Mammary epithelial cell (primary cell): ENCODE measurements at places on chromosomes 12 and 14. TPM values are rescaled to one million over a fixed set of nuclear protein-coding genes. Genes with fewer than 3 reads are reported as not detected.

The SIX4 gene
- total RNA-seq, result 10.7 TPM

The NELL2 gene
- not detected in 2 replicates for total RNA-seq

The FLRT2 gene
- total RNA-seq, result 92.3 and 172 TPM in 2 replicates

The TAS2R14 gene
- 1.4 and 1.7 TPM in 2 replicates for total RNA-seq

The HNF1A gene
- total RNA-seq, result not detected

The SERPINA9 gene
- 0.19 and 0.21 TPM in 2 replicates for total RNA-seq

The FBRSL1 gene
- total RNA-seq, result 56.4 and 58.6 TPM in 2 replicates

The PMEL gene
- 0.67 TPM for total RNA-seq

The PLD4 gene
- total RNA-seq, result 0.09 and 0.13 TPM in 2 replicates

The RGS6 gene
- total RNA-seq, result not detected in 2 replicates

The SLCO1B3 gene
- total RNA-seq, result not detected

The RIN3 gene
- 13.7 and 14.5 TPM in 2 replicates for total RNA-seq

The MYF6 gene
- total RNA-seq, result not detected
